ENCODE measurements at places on chromosomes 5 and 9.

GRCh38 chr9:127493592-127494303, 42.4 kb downstream of the LRSAM1 start:
- DNase-seq = no peak

- no peak for DNase-seq
Observed at GRCh38 chr9:34566322-34566721, 23.2 kb downstream of the CNTFR start.

GRCh38 chr5:141040771-141041426, 10.3 kb upstream of the PCDHB1 start:
- peak; percentile 99 for DNase-seq

- peak; percentile 27 for DNase-seq
Observed at GRCh38 chr9:93133681-93134014, 403 bp downstream of the NINJ1 start.

DNA sequence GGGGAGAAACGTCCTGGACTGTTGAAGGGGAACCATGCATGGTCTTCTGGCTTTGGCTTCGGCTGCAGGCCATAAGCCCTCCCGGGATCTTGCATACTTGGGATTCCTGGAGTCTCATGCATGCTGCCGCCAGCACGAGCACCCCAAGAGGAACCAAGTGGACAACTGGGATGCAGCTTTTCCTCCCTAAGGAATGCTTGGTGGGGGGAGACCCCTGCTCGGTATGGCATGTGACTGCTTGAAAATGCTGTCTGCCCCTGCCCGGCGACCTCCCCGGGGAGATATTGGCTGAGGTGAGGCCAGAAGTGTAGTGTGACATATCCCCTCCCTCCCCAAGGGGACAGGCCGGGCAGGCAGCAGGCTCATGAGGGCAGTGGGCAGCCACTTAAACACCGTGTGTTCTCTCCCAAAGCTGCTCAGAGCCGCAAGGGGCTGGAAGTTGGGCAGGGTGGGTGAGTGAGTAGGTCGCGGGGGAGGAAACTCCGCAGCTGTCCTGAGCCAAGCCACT, 15.7 kb downstream of the TMEM171 start:
- DNase-seq = no peak

- DNase-seq = no peak
Observed at GRCh38 chr9:87338088-87338989, 159.3 kb upstream of the DAPK1 start.
